ENCODE measurements at places on chromosomes 2 and 18.

GRCh38 chr2:98026292-98026691 is 30.5 kb upstream of the TMEM131 start:
- no peak for DNase-seq

GRCh38 chr18:9708434-9709303 is 568 bp downstream of the RAB31 start:
- DNase-seq: no peak

DNA sequence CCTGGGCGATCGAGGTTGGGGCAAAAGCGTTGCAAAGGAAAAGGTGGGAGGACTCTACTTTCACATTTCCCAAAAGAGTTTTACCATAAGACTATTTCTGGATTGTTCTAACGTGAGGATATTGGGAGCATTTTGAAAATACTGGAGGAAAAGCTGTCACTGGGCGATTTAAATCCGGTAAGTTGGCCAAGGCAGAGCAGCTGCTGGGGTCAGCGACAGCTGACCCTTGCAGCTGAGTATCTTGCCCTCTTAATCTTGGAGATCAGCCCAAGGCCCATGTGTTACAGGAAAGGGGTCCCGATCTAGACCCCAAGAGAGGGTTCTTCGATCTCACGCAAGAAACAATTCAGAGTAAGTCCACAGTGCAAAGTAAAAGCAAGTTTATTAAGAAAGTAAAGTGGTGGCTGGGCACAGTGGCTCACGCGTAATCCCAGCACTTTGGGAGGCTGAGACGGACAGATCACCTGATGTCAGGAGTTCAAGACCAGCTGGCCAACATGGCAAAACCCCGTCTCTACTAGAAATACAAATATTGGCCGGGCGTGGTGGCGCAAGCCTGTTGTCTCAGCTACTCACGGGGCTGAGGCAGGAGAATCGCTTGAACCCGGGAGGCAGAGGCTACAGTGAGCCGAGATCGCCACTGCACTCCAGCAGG is 964 bp upstream of the ST3GAL5 start:
- no peak for DNase-seq

DNA sequence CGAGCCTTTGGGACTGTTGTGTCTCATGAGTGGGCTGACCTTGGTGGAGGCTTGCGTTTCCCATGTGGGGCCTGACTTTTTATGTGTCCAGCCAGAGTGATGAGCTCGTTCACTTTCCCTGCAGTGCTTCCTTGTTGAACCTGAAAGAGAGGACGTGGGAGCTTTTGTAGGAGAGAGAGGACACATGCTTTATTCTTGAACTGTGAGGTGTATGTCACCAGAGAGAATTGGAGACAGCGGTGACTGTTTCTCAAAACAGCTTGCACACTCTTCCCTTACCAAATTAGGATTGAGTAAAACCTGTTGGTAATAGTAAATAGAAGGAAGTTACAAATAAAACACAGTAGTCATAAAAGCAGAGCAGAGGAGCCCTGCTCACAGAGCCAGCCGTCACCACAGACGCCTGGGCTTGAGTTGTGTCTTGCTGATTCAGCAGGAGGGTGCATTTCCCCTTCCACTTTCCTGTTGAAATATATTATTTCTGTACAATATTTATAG is 60.7 kb downstream of the INPP4A start:
- peak; percentile 24 for DNase-seq

DNA sequence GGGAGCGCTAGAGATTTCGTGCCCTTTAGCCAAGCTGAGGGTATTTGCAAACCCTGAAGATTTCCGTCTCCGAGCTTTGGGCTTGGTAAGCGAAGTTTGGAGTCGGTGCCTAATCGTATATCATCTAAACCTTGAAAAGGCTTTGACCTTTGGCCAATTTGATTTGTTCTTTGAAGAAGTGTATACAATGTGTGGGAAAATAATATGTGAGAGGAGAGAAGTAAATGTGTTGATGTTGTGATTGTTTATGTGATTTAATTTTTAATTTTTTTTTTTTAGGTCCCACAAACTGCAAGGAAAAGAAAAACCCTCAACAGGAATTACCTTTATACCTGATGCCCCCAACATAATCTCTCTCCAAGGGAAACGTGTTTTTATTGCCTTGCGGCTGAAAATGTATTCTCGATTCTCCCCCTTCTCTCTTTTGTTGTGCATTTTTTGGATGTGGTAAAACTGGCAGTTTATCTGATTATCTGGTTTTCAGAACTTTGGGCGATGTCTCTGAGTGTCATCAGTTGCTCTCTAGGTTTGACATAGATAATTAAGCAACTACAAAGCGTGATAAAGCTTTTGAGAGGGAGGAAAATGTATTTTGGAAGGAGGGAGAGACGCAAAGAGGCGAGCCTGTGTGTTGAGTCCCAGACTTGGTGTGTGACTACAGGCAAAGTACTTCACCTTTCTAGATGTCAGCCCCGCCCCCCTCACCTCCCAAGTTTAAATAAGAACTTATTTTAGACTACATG is 912 bp upstream of the FBXO11 start:
- DNase-seq: peak; percentile 70

GRCh38 chr18:46034230-46034629 is 37.8 kb downstream of the PSTPIP2 start:
- no peak for DNase-seq

DNA sequence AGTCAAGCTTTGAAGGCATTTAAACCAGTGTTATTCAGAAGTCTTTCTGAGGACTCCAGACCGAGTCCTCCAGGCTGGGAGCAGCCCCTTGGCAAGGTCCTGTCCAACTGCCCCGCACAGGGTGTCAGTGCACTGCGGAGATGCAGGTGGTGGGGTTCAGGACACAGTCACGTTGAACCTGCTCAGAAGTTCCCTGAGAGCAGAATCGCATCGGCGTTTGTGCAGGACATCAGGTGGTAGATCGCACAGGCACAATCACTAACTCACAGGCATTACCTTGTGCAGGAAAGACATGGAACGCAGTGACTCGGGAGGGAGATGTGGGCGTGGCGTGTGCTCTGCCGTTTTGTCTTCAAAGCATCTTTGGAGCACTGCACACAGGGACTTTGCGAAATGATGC is 10.4 kb downstream of the COPS9 start:
- DNase-seq: no peak

GRCh38 chr2:203808046-203808750 is 59.4 kb upstream of the CTLA4 start:
- no peak for DNase-seq

DNA sequence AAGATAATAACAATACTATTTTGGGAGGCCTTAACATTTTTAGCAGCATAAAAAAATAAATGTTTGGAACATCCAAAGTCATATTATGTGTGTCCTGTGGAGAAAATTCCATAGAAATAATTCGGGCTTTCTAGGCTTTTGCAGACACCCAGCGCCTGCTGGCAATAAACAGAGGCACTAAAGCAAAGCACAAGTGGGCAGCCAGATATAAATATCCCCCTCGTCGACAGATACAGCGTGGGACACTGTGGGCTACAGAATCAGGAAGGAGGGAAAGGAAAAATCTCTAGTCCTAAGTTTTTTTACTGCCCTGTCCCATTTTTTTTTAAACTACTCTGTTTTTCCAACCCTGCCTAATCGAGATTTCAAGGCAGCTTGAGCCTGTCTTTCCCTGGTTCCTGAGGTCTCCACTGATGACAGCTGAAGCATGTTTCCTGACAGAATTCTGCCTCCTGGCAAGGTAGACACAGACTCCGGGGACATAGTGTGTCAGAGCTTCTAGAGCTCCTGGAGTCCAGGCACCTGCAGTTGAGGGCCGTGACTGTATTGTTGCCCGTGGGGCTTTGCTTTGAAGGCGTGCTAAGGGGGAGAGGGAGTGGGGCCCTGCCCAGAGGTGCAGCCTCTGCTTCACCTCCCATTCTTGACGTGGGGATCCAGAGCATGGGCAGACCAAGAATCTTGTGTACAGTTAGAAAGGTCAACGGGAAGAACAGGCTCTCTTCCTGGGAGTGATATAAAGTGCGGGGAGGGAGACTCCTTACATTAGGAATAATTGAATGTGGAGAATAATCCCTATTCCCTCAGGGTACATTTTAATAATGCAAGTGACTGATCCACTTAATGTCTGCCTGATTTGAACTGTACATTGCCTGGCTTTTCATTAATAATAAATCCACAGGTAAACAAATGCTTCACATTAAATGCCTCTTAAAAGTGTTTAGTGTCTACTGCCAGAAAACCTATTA is 232.3 kb downstream of the DCC start:
- DNase-seq: no peak

GRCh38 chr2:179592167-179592936 is 269.1 kb downstream of the ZNF385B start:
- DNase-seq: no peak

GRCh38 chr2:139020287-139020686 is 240.1 kb upstream of the NXPH2 start:
- DNase-seq: no peak

GRCh38 chr18:64095056-64095455 is 53.8 kb downstream of the LINC00305 start:
- DNase-seq: no peak

- no peak for DNase-seq
These were observed 137.9 kb downstream of the DOCK10 start for GRCh38 chr2:224904381-224904780.

DNA sequence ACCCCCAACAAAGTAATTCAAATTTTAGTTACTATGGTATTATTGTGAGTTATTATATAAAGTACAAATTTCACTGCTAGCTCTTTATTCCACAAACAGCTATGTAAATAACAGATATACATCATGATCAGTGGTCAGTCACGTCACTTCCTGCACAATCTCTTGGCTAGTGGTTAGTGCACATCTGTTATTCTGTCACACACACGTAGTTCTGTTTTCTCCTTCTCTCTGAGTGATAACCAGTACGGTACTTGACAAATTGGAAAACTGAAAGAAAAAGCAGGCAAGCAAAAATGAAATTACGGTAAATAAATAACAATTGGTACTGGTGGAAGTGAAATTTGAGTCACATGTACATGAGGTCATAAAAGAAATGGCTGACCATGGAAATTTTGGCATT is 728.7 kb downstream of the CCDC85A start:
- no peak for DNase-seq

All from CD4-positive, alpha-beta memory T cell (primary cell).